ENCODE measurements at places on chromosomes 11 and 22.

DNA sequence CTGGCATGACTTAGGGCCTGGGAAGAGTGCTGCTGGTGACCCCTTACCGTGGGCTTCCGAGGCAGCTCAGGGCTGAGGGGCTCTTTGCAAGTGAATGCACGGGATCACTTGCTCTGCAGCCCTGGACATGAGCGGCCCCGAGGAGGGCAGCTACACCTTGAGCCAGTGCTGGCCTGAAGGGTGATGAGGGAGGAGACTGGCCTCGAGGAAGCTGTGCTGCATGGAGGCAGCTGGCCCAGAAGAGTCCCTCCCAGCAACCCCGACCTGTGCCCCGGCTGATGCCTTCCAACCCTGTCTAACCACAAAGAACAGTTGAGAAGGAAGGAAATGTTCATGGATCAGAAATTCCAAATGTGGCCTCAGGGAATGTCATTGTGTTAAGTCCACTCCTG, 45.2 kb downstream of the TBX1 start:
- peak; percentile 33 for DNase-seq

DNA sequence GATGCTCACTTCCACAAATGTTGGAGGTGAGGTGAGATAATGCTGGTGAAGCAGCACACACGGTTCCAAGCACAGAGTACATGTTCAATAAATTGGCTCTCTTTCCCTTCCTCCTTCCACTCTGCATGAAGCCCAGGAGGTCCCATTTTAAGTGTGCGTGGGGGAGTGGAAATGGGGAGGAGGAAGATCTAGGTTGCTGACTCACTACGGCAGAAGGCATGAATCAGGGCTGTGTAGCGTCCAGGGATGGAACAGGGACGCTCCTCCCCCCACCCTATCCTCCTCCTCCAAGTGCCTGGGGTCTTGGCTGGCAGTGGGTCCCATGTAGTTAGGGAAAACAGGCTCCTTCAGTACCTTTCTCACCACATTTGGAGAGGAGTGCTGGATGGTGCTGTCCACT, 44.2 kb downstream of the TRIM66 start:
- no peak for DNase-seq

DNA sequence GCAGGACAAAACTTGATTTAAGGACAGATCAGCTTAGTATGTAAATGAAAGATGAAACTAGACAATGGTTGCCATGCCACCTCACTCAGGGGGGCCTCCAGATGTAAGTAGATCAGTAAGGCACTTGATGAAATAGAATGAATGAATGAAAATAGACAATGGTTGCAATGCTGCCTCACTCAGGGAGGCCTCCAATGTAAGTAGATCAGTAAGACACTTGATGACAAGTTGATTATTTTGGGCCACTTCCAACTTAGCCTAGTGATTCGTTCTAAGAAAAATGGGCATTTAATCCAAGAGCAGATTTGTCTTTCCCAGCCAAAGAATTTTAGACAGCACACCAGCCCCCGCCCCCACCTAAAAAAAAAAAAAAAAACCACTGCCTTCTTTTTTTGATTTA, 19.2 kb upstream of the SLC5A12 start:
- DNase-seq, result no peak

GRCh38 chr22:50030297-50031188, 18.0 kb upstream of the IL17REL start:
- DNase-seq, result peak; percentile 24

Measured in bronchial epithelial cell (primary cell).